NCI-H2029 (cell line): ENCODE measurements at places on chromosomes 2 and 18.
A peak's percentile ranks its signal among the peaks of the same experiment; 100 is the strongest.

GRCh38 chr2:168773719-168774521 lies 28.5 kb upstream of the NOSTRIN start:
- DNase-seq: peak; percentile 67

DNA sequence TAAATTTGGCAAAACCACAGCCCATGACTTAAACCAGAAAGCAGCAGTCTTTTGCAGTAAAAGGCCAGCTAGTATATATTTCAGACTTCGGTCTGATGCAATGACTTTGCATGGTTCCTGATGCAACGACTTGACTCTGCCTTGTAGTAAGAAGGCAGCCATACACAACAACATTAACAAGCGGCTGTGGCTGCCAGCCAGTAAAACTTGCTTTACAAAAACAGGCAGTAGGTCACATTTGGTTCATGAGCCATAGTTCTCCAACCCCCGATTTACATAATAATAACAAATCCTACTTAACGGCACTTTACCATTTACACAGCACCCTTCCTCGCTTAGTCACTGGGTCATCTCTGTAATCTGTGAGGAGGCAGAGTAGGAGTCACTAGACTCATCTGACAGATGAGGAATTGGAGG lies 410.3 kb downstream of the LRATD1 start:
- no peak for DNase-seq

DNA sequence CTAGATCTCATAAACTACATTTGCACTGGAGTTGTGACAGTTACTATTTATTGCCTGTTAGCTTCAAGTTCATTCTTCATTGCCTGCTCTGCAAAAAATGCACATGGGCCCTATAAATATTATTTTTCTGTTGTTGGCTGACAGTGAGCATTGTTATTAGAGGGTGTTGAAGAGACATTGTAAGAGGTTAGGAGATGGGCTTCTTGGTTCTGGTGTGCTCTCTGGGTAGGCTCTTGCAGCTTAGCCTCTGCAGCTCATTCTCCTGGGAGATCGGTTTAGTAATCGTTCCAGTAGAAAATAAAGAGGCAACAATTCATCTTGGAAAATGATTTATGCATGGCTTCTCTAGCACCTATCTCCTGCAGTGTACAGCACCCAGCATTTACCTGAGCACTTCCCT lies 113.8 kb upstream of the SCN7A start:
- no peak for DNase-seq

DNA sequence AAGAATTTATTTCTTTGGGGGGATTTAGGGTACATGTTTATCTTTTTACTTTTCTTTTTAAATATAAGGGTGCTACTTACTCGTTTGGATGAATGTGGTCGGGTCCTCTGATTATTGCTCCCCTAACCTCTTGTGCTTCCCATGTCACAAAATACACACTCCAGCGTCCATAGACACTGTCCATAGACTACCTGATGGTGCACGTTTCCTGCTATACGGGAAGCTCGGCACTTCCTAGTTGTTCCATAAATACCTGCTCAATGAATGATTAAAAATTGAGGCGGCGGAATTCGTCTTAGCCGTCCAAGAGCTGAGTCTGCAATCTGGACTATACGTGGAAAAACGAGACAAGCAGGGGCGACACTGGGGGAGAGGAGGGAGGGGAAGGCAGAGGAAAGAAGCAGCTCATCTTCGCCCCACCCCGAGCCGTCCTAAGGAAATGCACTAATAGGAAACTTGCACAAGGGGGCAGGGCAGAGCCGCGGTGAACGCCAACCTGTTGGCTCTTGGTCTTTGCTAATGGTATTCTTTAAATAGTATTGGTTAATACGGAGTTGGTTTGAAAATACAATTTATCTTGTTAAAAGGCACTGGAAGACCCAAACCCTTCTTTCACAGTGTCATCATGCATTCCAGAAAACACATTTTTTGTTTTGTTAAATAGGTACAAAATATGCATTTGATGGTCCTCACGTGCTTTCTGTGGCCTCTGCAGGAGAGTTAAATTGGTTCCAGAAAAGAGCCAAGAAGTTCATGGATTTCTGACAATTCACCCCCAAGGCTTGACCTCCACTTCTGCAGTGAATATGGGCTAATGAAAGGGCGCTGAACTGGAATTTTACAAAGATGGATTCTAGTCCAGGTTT lies 73.0 kb upstream of the KCTD1 start:
- DNase-seq: no peak

DNA sequence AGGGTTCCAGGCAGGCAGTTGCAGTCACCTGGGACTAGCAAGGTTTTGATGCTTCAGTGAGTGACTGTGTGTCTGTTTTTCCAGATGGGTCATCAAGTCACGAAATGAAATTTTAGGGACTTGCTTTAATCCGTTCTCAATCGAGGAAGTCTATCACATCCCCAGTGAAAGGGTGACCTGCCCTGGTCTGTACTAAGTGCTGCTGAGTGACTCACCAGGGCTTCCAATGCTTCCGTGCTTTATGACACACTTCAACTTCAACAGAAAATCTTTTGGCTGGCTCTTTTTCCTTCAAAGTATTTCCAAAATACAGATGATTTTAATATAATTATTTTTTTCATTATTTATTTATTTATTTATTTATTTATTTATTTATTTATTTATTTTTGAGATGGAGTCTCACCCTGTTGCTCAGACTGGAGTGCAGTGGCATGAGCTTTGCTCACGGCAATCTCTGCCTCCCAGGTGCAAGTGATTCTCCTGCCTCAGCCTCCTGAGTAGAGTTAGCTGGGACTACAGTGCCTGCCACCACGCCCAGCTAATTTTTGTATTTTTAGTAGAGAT lies 18.4 kb downstream of the TFCP2L1 start:
- no peak for DNase-seq

DNA sequence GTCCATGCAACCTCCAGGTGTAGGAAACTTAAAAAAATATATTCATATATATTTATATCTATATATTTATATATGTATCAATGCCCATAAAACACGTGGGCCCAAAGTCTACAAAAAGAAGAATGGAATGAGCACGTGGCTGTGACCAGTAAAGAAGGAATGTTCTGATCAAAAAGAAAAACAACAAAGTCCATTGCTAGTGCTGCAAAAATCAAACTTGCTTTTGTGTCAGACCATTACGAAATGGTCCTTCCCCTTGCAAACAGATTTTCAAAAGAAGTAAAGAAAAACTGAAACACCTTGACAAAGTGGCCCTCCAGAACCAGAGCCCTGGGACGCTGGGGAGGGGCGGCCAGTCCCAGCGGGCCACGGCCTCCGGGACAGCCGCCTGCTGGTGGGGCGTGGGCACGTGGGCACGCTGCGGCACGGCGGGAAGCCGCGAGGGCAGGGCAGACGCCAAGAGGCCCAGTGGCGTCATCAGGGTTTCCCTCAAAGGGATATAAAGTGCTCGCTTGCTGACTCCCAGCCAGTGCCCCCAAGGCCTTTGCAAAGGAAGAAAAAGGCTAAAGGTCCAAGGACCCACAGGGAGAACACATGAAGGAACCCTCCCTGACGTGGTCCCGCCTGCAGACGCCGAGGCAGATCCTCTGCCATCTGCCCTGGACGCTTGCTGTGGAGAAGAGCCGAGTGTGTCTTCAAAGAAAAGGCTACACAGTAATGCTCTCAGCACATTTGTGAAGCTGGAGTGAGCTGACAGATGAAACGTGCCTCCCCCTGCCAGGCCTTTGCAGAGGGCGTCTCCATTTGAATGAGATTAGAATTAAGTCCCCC lies 201.8 kb downstream of the TWIST2 start:
- no peak for DNase-seq
